Uterus (tissue), 4 donors: ENCODE measurements at places on chromosomes 1 and 21.

GRCh38 chr21:36408568-36408967 lies 23.4 kb downstream of the CHAF1B start:
- no peak for DNase-seq

GRCh38 chr1:167092653-167093052 lies 1.2 kb upstream of the STYXL2 start:
- no peak for DNase-seq

- DNase-seq: no peak
Measured at GRCh38 chr1:68198752-68199151, 33.6 kb downstream of the WLS start.

DNA sequence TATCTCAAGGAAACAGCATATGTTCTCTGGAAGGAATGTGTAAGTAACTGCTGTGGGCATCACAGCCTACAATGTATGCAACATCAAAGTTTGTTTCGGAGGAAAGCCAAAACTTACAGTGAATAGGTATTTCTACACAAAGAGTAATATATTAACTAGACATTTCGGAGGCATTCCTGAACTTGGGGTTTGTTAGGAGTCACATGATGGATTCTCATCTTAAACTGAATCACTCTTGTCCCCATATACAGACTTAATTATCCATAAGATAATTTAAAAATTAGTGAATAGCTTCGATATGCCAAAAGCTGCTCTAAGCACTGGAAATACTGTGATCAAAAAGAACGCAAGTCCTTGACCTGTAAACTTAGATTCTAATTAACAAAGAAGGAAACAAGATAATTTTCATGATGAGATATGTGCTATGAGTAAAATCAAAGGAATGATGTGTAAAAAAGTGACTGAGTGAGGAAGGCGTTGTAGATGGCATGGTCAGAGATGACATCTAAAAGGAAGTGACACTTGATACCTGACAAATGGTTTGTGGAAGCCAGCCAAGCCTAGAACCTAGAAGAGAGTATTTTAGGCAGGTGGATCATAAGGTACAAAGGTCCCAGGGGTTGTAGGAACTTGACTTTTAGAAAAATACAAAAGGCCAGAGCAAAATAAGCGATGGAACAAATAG lies 273.1 kb downstream of the MRPL39 start:
- no peak for DNase-seq

GRCh38 chr1:161885003-161885402 lies 118.9 kb downstream of the ATF6 start:
- peak; percentile 12 for DNase-seq

GRCh38 chr1:167555971-167556714 lies 2.6 kb upstream of the CREG1 start:
- peak; percentile 61 for DNase-seq

- no peak for DNase-seq
Measured at GRCh38 chr1:112247036-112247597, 148.9 kb upstream of the CTTNBP2NL start.

- DNase-seq: no peak
Measured at GRCh38 chr1:214420341-214420740, 131.1 kb downstream of the PTPN14 start.

GRCh38 chr1:67376381-67376780 lies 53.8 kb downstream of the SERBP1 start:
- no peak for DNase-seq

DNA sequence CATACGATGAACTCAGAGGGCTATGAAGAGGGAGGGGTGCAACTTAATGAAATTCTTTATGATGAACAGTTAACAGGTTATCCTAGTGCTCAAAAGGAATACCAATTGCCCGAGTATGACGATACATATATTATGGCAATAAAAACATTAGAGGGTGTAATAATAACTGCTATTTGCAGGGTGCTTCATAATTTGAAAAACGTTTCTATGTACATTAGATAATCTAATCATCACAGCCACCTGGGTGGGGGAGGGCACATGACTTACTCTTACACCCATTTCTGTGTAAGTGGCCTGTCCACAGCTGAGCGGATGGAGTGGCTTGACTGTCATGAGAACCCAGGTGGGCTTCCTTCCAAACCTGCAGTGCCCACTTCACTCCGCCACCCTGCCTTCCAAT lies 46.3 kb downstream of the TIAM1 start:
- no peak for DNase-seq

- DNase-seq: no peak
Measured at GRCh38 chr1:11535761-11536572, 57.0 kb downstream of the DISP3 start.

- DNase-seq: no peak
Measured at GRCh38 chr1:228311091-228311490, 95.5 kb downstream of the TRIM11 start.

GRCh38 chr1:55131801-55132200 lies 83.4 kb downstream of the USP24 start:
- no peak for DNase-seq

GRCh38 chr21:28159396-28159795 lies 833.3 kb downstream of the LTN1 start:
- no peak for DNase-seq

- DNase-seq: no peak
Measured at GRCh38 chr21:28805885-28806284, 186.8 kb downstream of the LTN1 start.

GRCh38 chr1:207004931-207005830 lies 27.4 kb downstream of the C1orf116 start:
- DNase-seq: no peak

- no peak for DNase-seq
Measured at GRCh38 chr1:248818505-248819374, 7.0 kb downstream of the SH3BP5L start.

DNA sequence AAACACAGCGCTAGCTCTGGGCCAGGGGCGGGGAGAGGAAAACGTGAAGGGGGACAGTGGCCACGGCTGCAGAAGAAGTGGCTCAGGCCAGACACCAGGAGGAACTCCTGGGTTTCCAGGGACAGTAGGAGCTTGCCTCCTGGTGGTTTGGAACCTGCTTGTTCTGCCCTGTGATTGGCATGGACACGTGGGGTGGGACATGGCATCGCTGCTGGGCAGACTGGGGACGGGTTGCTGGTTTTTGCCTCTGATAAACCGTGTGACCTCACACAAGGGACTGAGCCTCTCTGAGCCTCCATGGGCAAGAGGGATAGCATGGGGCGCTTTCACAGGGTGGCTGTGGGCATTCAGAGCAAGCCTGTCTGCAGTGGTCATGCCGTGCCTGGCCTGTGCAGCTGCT lies 7.5 kb upstream of the PLCH2 start:
- DNase-seq: no peak

DNA sequence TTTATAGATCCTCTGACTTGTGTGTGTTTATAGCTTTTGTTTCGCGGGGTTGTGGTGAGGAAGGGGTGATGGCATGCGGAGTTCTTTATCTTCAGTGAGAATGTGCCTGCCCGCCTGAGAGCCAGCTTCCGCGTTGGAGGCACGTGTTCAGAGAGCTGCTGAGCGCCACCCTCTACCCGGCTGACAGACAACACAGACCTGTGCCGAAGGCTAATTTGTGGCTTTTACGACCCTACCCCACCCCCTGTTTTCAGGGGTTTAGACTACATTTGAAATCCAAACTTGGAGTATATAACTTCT lies 14.4 kb upstream of the CD101 start:
- no peak for DNase-seq

- DNase-seq: no peak
Measured at GRCh38 chr1:53662951-53663350, 76.0 kb downstream of the GLIS1 start.

DNA sequence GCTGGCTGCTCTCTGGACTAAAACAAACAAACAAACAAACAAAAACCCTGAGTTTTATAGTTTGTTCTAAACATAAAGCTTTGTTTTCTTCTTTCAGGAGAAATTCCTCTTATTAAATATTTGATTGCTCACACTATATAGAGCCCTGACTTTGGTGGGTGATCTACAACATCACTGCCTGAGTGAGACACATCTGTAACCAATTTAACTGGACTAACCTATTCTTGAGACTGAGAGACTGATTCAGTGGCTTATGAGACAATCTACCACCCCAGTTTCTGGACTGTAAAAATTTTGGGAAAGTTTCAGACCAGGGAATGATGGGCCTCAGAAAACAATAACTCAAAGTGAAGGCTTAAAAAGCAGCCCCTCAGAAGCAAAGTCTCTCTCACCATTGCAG lies 537.0 kb downstream of the NEGR1 start:
- DNase-seq: no peak

DNA sequence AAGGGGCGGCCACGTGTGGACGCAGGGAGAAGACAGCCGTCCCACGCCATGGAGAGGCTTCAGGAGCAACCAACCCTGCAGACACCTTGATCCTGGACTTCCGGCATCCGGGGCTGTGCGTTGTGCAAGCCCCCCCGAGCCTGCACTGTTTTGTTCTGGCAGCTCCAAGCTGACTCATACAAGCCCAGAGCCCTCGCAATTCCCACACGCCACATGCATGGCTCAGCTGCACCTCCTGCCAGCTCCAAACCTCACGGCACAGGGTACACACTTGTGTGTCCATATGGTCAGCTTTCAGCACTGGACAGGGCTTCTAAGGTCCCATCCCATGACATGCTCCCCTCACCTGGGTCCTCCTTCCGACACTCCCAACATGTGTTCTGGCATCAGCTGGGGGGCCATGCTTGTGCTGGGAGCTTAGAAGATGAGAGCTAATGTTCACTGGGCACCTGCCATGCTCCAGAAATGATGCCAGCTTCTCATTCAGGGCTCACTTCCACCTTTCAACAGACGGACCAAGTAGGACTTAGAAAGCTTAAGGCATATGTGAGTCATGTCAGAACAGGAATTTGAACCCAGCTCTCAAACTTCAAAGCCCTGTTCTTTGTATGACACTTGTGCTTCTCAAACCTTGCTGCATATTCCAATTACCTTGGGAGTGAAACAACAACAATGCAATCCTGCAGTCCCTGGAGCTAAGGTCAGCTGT lies 137.3 kb downstream of the PGBD5 start:
- no peak for DNase-seq

- no peak for DNase-seq
Measured at GRCh38 chr1:153513666-153514065, 22.1 kb downstream of the S100A6 start.

- no peak for DNase-seq
Measured at GRCh38 chr21:42565206-42565810, 51.7 kb downstream of the SLC37A1 start.

- no peak for DNase-seq
Measured at GRCh38 chr1:193306430-193306829, 120.0 kb upstream of the B3GALT2 start.

DNA sequence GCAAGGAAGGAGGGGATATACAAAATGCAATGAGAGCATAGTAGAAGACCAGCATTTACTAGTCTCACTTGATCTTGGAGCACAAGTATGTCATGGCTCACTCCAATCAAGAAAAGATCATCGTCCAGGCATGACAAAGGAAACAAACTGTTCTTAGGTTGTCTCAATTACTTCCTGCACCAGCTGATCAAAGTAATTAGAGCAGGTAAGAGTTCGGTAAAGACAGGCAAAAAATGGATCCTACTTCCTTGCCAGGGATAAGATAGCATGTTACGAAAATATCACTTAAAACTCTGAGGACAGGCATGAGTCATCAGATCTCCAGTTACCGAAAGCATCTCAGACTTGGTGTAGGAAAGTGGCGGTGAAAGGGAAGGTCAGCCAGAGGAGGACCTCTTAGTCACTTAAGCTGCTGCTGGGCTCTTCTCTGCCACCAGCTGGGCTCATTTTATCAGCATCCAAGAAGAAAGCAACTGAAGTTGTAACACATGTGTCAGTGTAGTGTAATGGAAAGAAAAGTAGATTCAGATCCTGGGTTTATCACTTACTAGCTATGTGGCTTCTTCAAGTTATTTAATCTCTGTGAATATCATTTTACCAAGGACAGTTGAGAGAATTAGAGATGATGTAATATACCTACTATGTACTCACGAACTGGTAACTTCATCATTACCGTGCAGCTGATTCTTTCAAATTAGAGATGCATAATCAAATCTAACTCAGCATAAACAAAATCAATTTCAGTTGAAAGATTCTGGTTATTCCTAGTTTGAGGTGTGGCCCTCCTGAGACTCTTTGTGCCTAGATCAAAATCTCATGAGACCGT lies 46.8 kb downstream of the XCL1 start:
- no peak for DNase-seq

DNA sequence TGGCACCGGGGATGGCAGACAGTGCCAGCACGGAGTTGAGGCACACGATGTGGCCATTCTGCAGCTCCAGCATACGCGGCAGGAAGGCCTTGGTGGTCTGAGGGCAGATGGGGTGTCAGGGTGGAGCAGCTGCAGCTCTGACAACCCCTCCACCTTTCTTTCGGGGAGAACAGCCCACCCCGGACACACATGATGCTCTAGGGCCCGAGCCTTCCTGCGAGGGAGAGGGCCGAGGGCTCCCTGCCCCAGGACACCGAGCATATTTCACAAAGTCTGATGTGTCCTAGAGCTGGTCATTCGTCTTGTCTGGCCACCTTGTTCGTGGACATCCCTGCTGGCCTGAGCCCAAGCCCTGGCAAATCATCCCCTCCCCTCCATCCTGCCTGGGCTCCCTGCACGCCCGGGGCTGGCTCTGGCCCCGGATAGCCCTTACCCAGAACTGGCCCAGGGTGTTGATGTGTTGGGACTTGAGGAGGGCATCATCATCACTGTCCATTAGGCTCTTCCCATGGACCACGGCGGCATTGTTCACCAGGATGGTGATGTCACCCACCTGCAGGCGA lies 39.1 kb downstream of the DHRS3 start:
- no peak for DNase-seq

DNA sequence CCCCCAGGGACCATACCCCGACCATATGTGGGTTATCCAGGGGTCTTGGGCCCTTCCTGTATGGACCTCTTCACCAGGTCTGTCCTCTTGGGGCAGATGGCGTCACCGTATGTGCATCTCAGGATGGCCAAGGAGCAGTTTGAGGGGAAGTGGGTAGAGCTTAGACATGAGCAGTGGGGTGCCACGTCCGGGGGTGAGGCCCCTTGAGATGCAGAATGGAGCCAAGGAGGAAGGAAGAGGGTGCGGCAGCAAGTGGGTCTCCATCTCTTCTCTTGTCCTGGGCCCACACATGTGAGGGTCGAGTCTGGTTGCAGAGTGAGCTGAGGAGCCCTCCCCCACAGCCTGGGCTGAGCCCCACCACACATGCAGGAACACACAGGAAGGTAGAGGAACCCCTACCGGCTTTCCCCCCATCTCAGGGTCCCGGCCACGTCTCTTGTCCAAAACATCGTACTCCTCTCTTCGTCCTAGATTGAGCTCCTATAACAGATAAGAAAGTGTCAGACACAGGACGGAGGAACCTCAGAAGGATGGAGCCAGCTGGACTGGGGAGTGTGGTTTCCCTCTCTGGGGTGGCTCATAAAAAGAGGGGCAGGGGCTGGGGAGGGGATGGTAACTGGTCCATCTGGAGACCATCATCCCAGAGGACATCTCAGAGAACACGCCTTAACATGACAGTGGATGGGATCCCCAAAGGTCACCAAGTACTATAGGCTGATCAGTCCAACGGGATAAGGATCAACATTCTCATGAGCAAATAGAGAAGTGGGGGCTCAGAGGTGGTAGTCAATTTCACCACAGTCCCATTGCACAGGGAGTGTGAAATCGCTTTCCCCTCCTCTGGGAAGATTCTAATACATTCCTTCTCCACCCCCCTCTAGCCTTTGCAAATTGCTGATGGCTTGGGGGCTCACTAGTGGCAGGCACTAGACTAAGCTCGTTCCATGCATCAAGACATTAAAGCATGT lies 79.9 kb downstream of the CD247 start:
- DNase-seq: no peak

GRCh38 chr1:211326528-211327345 lies at the start of gene TRAF5:
TSS of gene TRAF5 (plus strand) at chr1:211326833. CDS start at chr1:211353240, 26,407 bp downstream.
- peak; percentile 43 for DNase-seq

GRCh38 chr1:115182012-115182715 lies 92.9 kb upstream of the TSPAN2 start:
- DNase-seq: no peak
